ENCODE measurements at places on chromosomes 2 and 18.
A peak's percentile ranks its signal among the peaks of the same experiment; 100 is the strongest.

DNA sequence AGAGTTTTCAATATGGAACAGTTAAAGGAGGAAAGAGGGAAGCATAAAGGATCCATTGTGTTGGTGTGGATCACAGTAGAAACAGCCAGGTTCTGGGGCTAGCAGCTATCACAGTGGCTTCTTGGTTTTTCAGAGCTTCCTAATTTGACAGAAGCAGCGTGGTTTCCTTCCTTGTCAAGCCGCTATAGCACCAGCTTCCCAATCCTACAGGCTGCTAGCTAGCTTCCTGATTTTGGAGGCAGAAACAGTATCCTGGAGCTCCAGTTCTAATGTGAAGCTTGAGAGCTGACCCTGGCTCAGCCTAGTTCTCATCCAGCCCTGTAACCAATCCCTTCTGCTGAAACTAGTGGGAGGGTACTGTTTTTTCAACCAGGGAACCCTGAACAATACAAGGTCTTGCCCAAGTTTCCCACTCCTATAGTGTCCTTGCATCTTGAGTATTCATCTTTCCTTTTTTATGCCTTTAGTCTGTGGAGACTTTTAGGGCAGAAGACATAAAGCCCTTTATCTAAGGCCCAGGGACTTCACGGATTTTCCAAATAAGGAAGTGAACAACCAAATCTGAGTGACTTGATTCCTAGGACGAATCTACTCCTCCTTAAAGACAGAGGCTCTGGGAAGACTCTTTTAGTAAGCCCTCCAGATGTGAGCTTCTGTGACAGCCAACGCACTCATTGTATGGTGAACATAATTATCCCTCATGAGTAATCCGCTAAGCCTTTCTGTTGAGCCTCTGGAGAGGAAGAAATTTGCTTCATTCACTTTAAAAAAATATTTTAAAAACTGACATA lies 33.8 kb downstream of the CCDC93 start:
- DNase-seq = no peak

DNA sequence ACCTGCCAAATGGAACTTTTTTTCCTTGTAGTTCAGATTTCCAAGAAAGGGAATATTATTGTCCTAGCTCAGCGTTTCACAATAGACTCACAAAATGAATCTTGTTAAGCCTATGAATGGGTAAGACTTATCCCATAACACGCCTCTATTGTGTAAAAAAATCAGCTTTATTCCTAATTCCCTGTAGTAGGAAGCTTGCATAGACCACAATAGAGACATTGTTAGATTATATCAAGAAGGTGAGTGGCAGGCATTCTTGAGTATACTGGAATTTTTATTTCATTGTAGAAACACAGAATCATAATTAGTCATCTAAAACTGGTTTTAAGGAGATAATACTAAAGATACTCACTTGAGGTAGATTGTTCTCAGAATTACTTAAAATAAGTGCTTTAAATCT lies 46.5 kb upstream of the SLC30A6 start:
- DNase-seq = no peak

- DNase-seq = no peak
These were observed 2.2 kb downstream of the AQP4 start for GRCh38 chr18:26863122-26863879.

GRCh38 chr2:107064750-107065149 lies 178.8 kb upstream of the ST6GAL2 start:
- DNase-seq = no peak

- no peak for DNase-seq
These were observed 37.6 kb upstream of the ONECUT2 start for GRCh38 chr18:57397440-57398132.

DNA sequence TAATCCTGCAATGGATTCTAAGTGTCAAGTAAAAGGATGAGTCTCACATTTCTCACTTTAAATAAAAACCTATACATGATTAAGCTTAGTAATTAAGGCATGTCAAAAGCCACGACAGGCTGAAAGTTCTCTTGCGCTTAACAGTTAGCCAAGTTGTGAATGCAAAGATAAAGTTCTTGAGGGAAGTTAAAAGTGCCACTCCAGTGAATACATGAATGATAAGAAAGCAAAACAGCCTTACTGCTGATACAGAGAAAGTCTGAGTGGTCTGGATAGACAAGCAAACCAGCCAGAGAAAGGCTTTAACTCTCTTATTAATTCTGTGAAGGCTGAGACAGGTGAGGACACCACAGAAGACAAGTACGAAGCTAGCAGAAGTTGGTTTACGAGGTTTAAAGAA lies 12.7 kb downstream of the THOC1 start:
- DNase-seq = no peak

DNA sequence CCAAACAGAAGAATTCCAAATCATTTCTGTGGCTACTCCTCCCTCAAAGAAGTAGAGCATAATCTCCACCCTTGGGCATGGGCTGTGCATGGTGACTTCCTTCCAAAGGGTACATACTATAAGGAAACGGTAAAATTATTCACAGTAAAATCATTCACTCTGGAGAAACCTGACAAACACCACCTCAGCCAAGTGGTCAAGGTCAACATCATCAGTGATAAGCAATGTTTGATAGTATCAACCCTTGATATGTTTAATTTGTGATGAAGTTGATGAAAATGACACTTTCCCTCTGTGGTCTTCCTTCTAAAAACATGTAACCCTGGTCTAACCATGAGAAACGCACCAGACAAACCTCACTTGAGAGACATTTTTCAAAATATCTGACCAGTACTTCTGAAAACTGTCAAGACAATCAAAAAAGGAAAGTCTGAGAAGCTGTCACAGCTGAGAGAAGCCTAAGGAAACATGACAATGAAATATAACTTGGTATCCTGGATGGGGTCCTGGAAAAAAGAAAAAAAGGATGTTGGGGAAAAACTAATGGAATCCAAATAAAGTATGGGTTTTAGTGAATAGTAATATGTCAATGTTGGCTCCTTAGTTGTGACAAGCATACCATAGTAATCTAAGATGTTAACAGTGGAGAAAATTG lies 9.4 kb upstream of the TXNDC2 start:
- no peak for DNase-seq

GRCh38 chr2:86069091-86069685 lies 36.5 kb downstream of the POLR1A start:
- no peak for DNase-seq

GRCh38 chr2:108403494-108403893 lies 25.7 kb downstream of the SULT1C4 start:
- DNase-seq = no peak

DNA sequence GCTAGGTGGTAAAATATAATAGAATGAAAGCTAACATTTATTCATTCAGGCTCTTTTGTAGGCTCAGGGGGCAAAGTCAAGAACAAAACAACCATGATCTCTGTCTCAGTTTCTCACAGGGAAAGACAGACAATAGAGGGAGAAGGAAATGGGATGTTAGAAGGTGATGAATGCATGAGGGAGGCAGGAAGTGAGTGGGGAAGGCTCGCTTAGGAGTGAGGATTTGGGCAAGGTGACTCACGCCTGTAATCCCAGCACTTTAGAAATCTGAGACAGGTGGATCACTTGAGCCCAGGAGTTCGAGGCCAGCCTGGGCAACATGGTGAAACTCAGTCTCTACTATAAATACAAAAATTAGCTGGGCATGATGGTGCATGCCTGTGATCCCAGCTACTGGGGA lies 88.4 kb downstream of the CTIF start:
- no peak for DNase-seq

DNA sequence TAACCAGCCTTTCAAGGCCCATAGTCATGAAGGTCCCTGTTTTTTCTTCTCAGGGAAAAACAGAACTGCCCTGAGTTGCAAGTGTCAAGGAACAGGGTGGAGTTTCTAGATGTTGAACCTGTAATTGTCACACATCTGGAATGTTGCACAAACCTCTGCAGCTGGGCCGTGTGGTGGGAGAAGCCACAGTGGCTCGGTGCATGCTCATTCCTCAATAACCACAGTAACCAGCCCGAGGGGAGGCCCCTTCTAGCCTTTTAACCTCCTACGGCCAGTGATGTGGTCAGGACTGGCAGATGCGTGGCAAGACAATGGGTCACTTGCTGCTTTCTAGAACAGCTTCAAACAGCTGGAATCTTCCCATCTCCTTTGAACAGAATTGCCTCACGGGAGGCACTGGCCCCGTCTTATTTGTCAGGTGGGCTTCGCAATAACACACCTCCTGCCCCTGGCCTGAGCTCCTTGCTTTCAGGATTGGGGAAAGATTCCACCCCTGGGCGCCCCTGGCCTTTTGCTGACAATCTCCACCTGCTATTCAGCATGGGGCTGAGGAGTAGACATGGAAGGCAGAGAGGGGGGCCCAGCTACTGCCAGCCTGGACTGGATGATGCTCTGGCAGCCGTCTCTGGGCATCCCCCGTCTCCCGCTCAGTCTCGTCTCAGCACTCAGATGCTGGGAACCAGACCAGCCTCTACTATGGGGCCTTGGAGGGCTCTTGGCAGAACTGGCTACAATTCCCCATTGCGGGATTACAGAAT lies 102.9 kb downstream of the KLHL29 start:
- DNase-seq = no peak

DNA sequence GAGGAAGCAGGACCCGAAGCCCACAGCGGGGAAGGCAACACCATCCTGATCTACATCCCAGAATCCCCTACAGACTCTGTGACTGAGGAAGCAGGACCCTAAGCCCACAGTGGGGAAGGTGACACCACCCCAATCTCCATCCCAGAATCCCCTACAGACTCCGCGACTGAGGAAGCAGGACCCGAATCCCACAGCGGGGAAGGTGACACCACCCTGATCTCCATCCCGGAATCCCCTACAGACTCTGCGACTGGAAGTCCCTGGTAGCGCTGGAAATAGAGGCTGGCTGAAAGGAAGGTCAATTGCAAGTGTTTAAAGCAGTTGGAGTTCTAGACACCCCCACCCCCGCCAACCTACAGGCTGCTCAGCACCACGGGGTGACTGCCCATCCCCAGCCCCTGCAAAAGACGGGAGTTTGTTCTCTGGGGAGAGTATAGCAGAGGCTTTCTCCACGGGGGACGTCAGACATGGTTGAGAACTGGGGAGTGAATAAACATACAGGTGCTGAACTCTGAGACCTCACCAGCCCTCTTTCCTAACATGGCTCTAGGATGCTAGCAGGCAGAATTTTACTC lies 21.0 kb downstream of the CIB4 start:
- DNase-seq = no peak

- no peak for DNase-seq
These were observed 64.6 kb downstream of the ZC3H6 start for GRCh38 chr2:112339986-112340385.

DNA sequence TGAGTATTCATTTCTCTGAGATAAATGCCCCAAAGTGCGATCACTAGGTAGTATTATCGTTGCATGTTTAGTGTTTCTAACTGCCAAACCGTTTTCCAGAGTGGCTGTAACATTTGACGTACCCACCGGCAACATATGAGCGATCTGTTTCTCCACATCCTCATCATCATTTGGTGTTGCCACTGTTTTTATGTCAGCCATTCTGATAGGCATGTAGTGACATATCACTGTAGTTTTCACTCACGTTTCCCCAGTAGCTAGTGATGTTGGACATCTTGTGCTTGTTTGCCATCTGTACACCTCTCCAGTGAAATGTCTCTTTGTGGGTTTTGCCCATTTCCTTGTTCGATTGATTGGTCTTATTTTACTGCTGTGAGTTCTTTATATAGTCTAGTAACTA lies 63.8 kb downstream of the ACAA2 start:
- no peak for DNase-seq

DNA sequence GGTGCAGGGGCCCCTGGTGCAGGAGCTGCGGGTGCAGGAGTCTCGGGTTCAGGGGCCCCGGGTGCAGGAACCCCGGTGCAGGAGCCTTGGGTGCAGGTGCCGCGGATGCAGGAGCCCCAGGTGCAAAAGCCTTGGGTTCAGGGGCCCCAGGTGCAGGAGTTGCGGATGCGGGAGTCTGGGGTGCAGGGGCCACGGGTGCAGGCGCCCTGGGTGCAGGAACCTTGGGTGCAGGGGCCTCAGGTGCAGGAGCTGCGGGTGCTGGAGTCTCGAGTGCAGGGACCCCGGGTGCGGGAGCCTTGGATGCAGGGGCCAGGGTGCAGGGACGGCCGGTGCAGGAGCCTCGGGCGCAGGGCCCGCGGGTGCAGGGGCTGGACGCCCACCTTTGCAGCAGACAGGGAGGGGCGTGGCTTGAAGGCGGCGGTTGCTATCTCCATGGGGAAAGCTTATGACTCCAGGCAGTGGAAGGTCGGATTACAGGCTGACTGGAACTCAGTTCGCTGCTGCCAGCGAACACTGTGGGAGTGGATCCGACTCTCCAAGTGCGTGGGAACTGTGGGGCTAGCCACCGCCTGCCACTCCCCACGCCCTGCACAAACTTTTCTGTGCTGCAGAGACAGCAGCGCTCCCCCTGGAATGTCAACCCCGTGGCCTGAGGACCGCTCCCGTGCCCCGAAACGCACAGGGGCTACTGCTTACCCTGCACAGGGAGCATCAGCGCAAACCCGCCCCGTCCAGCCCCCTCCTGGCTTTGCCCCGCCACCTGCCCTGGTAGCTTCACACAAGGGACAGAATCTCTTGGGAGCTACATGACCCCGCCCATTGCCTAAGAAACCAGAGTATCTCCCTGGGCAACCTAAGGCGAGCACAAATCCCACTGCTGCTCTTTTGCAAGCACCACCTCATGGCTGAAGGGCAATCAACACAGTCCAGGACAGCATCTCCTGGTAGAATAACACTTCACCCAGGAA lies 40.3 kb downstream of the COPS9 start:
- no peak for DNase-seq

GRCh38 chr2:51711766-51712165 lies 679.8 kb upstream of the NRXN1 start:
- DNase-seq = no peak

DNA sequence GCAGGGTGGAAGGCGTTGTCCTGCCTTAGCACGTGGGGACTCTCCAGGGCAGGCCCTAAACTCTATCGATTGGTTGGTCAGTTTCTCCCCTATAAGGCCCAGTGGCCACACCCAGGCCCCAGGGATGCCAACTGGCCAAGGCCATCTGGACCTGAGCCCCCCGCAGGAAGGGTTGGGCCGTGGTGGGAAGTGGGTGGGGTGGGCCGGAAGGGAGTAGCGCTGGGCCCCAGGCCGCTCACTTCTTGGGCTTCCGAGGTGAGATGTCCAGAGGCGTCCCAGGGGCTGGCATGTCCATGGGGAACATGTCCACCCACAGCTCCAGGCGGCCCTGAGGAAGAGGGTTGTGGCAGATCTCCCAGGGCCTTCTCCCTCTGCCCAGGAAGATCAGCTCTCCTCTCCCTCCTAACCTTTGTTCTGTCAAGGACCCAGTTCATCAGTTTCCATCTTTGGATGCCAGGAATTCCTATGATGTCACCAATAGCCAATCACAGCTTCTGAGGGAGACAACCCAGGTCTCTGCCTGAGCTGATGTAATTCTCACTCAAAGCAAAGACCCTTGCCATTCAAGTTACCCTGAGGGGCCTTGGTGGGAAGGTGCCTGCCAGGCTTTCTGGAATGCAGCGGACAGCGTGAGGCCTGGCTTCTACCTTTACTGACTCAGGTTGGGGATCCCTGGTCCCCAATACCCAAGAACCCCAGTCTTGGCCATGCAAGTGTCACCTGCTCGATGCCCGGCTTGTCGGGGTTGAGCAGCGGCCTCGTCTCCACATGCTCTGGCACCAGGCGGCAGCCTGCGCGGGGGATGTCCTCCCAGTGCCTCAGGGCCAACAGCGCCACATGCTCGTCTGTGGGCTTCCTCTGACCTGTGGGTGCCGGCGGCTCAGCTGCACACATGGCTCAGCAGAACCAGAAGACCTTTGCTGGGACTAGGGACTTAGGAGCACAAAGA lies 14.4 kb downstream of the OTOF start:
- DNase-seq = no peak

- peak; percentile 23 for DNase-seq
These were observed 773 bp downstream of the CMPK2 start for GRCh38 chr2:6864923-6865345.

Data from activated CD4-positive, alpha-beta T cell treated with anti-CD3 and anti-CD28 coated beads, Interleukin-2, amount 10 ng/mL, durations not matched to agents 7 days and 5 days (primary cell).